ENCODE measurements at places on chromosomes 11 and 22.

DNA sequence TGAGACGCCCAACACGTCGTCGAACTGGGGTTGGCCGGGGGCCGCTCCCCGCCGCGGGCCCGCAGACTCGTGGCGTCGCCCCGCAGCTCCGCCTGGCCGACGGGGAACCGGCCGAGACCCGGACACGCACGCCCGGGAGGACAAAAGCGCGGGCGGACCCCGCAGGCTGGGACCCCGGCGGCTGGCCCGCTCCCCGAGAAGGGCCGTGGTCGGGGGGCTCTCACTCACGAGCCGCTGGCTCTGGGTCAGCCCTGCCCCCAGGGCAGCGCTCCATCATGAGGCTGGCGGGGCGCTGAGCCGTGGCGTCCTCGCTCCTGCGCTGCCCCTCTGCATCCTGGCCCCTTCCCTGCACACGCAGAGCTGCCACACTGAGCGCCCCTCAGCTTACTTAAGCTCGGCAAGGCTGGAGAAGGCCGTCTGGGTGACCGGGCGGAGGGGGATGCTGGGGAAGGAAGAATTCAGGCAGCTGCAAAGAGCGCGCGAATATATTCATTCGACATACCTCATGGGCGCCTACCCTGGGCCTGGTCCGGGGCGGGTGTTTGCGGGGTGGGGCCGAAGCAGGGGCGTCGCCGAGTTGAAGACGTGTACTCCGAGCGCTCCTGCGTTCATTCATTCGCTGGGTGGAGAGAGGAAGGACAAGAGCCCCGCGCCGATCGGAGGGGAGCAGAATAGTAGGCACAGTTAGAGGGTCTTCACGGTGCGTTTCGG is 579 bp upstream of the CYB5R2 start:
- DNase-seq: peak; percentile 40

DNA sequence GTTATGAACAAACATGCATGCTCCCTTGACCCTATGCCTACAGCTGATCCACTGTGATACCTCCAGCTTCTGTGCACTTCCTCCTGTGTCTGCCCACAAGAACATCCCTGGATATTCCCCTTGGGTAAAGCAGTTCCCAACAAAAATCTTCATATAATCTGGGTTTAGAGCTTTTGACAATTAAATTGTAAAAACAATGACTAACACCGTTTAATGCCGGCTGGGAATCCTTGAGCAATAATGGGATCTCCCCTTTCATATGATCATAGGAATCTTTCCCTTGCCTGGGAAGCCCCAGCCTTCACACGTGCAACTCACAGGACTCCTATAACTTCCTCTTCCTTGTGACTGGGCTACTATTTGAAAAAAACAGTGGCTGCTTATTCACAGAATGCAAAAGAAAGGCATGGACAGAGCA is 6.3 kb upstream of the ZC3H12C start:
- DNase-seq: no peak

DNA sequence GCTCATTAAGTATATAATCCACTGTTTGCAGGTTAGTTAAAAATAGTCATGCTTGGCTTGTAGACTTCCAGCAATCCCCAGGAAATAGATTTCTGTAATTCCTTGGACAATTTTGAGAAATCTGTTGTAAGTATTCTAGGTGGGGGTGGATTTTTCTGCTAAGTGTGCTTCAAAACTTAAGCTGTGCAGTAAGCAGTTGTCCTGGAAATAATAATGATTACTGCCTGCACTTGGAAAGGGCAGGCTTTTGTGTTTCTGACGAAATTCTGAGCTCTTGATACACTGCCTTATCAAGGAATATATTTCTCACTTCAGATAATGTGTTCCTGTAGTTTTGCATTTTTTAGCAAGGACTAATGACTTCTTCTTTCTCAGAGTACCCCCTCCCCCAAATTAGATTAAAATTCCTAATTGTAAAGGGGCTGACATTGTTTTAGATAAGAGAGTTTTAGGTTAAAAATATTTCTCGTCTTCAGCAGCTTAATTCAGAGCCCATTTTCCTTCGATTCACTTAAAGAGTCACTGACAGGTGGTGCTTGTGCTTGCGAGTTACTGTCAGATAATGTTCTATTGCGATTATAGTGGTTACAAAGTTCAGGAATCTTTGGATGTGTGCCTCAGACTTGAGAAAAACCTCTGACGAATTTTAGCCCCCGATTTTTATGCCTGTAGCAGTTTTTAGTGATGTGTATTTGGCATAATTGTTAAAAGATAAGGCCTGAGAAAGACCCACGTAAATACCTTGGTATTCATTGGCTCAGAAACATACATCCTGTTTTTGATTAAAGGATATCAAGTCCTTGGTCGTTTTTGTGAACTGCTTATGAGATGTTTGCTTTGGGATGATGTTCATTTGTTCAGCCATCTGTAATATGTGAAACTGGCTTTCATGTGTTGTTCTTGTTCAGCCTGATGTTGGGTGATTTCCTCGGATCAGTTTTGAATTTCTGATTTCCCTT is 120.5 kb downstream of the HIPK3 start:
- no peak for DNase-seq

DNA sequence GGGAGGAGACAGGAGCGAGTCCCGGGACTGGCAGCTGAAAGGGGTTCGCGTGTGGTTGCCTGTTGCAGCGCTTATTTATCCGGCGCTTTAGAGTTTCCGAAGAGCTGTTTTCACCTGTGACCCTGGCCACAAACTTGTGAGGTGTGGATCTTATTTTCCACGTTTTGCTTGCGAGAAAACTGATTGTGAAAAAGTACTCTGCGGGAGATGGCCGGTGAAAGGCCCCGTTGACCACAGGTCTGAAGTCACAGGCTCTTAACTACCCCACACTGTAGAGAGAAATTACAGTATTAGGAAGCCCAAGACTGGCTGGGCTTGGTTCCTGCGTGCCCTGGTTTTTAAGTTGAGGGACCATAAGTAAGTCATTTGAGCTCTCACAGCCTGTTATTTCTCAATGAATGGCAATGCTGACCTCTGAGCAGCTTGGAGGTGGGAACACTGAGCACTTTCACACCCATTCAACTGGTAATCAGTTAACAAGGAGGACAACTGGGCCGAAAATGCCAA is 379 bp upstream of the RAB38 start:
- DNase-seq: no peak

DNA sequence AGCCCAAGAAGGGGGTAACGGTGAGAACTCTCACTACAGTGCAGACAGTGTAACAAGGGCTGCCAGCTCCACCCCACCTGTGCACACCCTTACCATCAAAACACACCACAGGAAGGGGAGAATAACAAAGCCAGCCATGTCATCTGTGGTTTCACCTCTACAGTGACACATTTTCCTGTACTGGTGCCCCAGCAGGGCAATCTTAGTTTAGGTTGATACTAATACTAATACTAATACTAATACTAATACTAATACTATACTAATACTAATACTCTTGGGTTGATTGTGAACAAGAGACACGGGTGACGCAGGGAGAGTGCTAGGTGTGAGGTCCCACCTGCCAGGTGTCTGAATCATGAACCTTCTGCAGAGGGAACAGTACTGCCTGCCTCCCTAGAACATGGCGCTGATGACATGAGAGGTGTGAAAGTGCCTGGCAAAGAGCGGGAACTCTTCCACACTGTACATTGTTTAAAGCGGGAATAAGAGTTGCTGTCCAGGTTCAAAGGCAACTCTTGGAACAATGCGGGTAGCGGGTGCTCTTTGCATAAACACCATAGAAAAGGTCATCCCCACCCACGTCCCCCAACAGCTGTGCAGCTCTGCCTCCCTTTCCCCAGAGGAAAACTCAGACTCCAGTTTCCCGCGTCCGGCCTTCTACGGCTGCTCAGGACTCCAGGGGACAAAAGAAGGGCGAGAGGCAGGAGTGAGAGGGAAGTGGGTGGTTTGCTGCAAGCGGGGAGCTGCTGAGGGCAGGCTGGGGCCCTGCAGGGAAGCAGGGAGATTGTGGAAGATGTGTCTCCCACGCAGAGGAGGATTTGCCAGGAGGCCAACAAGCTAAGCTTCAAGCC is 25.0 kb upstream of the TMPRSS4 start:
- DNase-seq: no peak

- DNase-seq: no peak
Measured at GRCh38 chr11:9977554-9977953, 313.7 kb downstream of the SWAP70 start.

DNA sequence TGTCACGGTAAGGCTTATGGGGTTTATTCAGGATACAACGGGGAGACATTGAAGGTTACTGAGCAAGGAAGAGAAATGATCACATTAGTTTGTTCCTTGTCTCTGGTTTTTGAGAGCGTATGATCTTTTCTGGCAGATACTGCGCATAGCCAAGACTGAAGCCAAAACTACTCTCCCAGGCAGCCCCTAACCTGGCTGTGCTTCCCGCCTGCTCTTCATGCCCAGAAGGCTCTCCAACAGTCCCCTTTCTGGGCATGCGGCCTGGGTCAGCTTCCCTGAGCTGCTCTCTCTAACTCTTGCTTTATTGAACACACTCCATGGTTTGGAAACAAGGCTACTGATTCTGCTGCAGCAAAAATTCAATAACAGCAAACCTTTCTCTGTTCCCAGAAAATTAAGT is 306.6 kb downstream of the BUD13 start:
- no peak for DNase-seq

DNA sequence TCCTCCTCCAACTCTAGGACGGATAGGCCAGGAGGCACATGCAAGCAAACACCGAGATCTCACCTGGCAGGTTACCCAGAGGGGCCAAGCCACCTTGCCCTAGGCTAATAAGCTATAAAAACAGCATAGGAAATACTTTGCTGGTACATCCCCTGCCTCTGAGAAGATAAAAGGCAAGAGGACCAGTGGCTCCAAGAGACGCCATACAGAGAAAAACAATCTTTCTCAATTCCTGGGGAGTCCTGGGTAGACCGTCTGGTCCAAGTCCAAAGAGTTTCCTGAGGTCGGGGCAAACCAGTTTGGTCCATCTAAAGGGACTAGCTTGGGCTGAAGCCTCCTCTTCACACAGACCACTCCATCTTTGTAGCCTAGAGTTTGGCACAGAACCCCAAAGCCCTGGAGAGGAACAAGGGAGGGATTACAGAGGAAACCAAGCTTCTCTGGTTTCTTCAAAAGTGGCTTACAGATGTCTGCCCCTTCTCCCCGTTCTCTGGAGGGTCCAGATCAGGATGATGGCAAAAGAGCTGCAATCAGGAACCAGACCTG is 40.4 kb downstream of the NUMA1 start:
- DNase-seq: no peak

DNA sequence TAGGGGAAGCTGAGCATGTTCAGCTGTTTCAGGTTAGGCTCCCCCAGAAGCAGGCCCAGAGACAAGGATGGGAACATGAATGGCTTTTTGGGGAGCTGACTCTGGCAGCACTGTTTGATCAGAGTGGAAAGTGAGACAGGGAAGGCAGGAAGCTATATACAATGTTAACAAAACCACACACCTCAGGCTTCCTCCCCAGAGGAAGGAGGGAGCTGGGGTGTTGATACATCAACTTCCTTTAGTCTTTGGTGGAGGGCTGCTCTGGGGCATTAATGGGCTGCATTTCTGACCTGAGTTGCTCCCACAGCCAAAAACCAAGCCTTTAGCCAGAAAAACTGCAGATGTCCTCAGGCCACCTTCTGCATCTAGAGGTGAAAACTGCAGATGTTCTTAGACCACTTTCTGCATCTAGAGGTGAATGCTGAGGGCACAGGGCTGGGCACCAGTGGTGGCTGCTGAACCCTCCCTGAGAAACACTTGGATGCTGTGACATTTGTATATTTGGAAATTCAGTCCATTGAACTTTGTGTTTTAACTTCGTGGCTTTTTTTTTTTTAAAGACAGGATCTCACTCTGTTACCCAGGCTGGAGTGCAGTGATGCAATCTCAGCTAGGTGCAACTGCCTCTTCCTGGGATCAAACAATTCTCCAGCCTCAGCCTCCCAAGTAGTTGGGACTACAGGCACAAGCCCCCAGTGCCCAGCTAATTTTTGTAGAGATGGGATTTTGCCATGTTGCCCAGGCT is 49.9 kb downstream of the KIAA1671 start:
- no peak for DNase-seq

- no peak for DNase-seq
Measured at GRCh38 chr11:126639692-126640091, 284.2 kb downstream of the ST3GAL4 start.

DNA sequence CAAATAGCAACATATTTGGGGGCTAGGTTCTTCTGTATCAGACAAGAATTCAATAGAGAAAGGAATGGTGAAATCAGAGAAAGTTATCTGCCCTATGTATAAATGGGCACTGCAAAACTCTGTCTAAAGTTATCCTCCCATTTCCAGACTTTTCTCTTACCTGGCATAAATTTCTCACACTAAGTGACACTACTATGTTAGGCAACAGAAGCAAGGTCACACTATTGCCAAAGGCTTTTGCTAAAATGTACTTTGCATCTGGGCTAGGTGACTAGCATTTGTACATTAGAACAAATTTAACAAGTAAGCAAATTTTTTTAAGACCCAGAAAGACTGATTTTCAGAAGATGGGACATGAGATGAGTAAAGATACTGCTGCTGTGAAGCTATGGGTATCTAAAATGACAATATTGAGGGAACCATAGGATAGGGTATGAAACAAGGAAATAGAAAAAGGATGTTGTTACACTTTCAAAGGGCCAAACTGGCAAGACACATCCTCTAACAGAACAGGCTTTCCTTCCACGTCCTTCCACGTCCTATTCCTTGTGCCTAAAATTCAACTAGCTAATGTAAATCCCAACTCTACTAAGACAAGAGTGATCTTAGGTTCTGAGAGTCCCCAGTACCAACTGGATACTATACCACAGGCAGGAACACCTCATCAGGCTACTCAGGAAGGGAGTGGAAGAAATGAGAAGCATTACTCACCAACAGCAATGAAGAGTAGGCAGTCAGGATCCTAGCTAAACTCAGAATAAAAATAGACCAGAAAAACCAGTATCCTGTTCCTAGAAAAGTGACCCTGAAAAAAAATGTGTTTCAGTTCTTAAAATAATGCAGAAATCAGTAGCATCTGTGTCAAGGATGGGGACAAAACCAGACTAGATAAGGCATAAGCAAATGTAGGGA is 22.6 kb downstream of the GDPD4 start:
- no peak for DNase-seq

GRCh38 chr22:45563362-45564040 is 60.8 kb downstream of the FBLN1 start:
- no peak for DNase-seq

DNA sequence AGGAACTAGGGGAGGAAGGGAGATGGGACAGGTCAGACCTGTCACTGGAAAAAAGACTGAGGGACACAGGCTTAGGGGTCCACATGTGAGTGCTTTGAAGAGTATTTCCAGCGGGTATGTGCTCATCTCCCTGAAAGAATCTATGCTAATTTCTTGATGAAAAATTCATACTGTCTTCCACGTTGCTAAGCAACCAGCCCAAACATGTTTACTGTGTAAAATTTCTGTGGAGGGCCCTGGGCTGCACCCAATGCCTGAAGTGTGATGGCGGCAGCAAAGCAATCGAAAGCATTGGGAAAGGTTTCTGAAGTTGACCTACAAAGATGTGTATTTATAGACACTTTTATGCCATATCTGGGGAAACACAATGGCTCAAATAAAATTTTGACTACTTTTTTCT is 7.4 kb downstream of the SYT13 start:
- no peak for DNase-seq
